ENCODE measurements at places on chromosomes 7 and 10.

- no peak for DNase-seq
Measured at GRCh38 chr10:132094581-132095234, 29.0 kb downstream of the JAKMIP3 start.

- no peak for DNase-seq
Measured at GRCh38 chr10:59626523-59626869, 83.2 kb downstream of the SLC16A9 start.

DNA sequence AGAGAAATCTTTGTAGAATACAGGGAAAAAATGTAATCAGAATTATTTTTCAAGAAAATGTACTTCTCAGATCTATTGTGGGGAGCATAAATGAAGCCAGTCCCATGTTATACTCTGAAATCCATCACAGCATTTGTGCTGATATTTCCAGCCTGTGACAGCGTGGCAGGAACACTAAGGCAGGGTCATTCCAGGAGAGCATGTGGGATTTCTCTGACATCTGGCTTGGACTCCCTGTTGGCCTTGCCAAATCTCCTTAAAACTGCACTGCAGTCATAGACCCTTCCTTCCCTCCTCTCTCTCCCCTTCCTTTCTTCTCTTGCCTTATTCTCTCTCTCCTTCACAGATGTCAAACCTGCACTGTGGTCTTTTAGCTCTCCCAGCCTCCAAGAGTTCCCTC, 6.5 kb upstream of the TSPAN13 start:
- no peak for DNase-seq

DNA sequence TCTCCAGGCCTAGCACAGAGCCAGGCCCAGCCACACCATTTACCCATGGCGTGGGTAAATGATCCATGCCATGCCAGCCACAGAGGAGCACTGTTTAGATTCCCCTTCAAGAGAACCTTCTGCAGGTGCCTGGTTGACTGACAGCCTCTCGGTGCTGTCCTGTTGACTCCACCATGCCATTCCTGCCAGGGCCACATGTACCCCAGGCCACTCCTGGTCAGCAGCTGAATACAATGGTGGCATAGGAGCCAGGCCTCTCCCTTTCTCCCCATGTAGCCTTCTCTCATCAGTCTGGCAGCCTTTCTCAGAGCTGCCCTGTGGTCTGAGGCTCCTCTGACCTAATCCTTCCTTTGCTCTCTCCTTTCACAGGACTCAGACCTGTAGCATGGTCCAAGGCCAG, 39.2 kb upstream of the GPAM start:
- DNase-seq: no peak

- no peak for DNase-seq
Measured at GRCh38 chr7:47811632-47812380, 136.5 kb downstream of the PKD1L1 start.

- no peak for DNase-seq
Measured at GRCh38 chr10:71389768-71390460, 6.8 kb upstream of the CDH23 start.

DNA sequence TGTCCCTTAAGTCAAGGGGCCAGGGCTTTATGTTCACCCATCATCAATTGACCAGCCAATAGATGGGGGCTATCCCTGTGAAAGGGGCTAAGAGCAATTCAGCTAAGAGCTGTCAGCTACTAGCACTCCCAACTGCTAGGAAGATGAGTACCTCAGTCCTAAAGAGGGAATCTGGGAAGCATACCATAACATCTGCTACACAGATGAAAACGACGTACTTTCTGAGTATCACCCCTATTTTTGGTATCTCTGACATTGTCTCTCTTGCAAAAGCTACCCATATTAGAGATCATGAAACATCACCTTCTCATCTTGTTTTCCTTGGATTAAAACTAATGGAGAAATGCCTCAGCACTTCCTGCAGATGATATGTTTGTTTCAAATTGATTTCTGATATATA, 7.5 kb upstream of the SMNDC1 start:
- no peak for DNase-seq

Data from astrocyte of the cerebellum (primary cell).